Caki2 (cell line): ENCODE measurements at places on chromosomes 3 and 15. TPM values are rescaled to one million over a fixed set of nuclear protein-coding genes. Genes with fewer than 3 reads are reported as not detected.

LIPC gene
- 0.23 and 4.0 TPM in 2 replicates for total RNA-seq

DNASE1L3 gene
- total RNA-seq: not detected in 2 replicates

GPR62 gene
- total RNA-seq: not detected in 2 replicates

PTH1R gene
- total RNA-seq: 3.1 and 3.3 TPM in 2 replicates

ISL2 gene
- total RNA-seq: 1.4 and 8.1 TPM in 2 replicates

LRRC31 gene
- total RNA-seq: 0.47 and 0.98 TPM in 2 replicates

HTR3E gene
- not detected in 2 replicates for total RNA-seq

PRR23A gene
- not detected in 2 replicates for total RNA-seq

CA12 gene
- total RNA-seq: 194 and 272 TPM in 2 replicates
